Vagina (tissue), 2 donors: ENCODE measurements at places on chromosomes 6 and 20. TPM values are rescaled to one million over a fixed set of nuclear protein-coding genes. Genes with fewer than 3 reads are reported as not detected.

DNA sequence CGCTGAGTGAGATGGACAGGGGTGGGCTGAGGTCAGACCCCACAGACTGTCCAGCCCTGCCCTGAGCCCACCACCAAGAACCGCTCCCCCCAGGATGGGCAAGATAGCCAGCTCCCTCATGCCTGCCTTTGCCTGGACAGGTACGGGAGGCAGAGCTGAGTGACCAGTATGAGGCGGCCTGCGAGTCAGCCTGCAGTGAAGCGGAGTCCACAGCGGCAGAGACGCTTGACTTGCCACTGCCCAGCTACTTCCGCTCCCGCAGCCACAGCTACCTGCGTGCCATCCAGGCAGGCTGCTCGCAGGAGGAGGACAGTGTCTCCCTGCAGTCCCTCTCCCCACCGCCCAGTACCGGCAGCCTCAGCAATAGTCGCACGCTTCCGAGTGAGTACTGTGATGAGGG lies 94.8 kb upstream of the MYL9 start:
- H3K4me3 ChIP-seq, result no peak overlapping the region
- DNase-seq, result no peak
- H3K36me3 ChIP-seq, result no peaks in the 10 kb centered on the region
- no peaks in the 10 kb centered on the region for H3K4me1 ChIP-seq

DNA sequence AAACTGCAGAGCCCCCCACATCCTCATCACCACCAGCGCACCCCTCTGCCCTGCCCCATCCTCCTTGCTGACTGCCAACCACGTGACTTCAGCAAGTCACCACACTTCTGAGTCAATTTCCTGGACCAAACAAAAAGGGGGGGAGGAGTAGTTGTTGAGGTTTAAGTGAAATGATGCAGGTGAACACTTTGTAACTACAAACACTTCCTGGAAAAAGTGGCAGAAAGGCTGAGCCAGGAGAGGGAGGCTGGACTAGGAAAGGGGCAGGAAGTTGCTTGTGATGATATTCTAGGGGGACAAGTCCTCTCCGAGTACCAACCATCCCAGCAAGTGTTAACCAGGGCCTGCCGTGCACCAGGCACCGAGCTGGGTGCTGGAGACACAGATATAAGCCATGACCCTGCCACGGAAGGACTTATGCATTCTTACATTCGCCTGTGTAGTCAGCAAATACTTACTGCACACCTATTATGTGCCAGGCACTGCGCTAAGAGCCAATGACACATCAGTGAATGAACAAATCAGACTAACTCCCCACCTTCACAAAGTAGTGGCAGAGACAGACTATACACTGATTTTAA lies 67.3 kb downstream of the PREX1 start:
- no peak overlapping the region for H3K27ac ChIP-seq
- H3K27me3 ChIP-seq, result no peaks in the 10 kb centered on the region
- no peaks in the 10 kb centered on the region for H3K4me1 ChIP-seq
- no peak overlapping the region for H3K4me3 ChIP-seq

DNA sequence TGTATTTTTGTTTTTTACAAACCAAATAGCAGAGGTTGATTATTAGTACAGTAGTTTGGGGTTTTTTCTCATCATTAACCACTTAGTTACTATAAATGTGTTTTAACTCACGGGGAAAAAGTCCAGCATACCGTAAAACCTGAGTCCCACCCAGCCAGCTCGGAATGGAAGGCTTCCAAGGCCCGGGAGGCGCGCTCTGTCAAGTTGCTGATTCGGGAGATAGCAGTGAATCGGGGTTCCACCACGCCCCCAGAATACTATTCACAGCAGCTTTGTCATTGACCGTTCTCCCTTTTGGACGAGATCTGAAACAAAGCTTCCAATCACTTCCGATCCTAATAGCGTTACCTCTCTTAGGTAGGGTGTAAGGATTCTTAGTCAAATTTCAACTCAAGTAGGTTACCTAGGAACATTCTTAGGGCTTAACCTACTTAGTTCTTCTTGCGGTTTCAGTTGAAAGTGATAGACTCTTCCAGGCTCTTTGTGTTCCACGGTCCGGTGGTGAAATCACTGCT lies 232.8 kb upstream of the QKI start:
- DNase-seq, result no peak
- H3K4me1 ChIP-seq, result peaks cover 6% of the 10 kb centered on the region
- no peaks in the 10 kb centered on the region for H3K27me3 ChIP-seq
- H3K4me3 ChIP-seq, result no peak overlapping the region
- no peaks in the 10 kb centered on the region for H3K36me3 ChIP-seq

DNA sequence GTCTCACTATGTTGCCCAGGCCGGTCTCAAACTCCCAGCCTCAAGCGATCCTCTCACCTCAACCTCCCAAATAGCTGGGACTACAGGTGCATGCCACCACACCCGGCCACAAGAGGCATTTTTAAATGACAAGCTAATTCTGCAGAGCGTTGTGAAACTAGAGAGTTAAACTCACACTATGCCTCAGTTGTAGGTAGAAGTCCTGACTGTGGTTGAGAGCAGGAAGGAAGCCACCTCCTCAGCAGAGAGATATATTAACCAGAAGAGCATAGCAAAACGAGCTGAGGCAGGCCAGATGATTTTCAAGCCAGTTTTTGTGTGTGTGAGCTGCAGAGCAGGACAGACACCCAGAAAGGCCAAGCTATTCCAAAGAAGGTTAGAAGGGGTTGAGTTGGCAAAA lies 150.3 kb downstream of the MBOAT1 start:
- H3K4me1 ChIP-seq, result no peaks in the 10 kb centered on the region
- no peaks in the 10 kb centered on the region for H3K36me3 ChIP-seq
- H3K4me3 ChIP-seq, result no peak overlapping the region
- no peaks in the 10 kb centered on the region for H3K27me3 ChIP-seq
- H3K27ac ChIP-seq, result no peak overlapping the region
- no peak for DNase-seq

- H3K27me3 ChIP-seq, result no peaks in the 10 kb centered on the region
- H3K36me3 ChIP-seq, result no peaks in the 10 kb centered on the region
- H3K4me3 ChIP-seq, result no peak overlapping the region
- H3K27ac ChIP-seq, result no peak overlapping the region
- no peaks in the 10 kb centered on the region for H3K4me1 ChIP-seq
Observed at GRCh38 chr6:170011204-170012036, 260.0 kb downstream of the ERMARD start.

GRCh38 chr6:158920311-158920905 lies 79.6 kb downstream of the RSPH3 start:
- H3K4me1 ChIP-seq, result no peaks in the 10 kb centered on the region
- H3K27me3 ChIP-seq, result no peaks in the 10 kb centered on the region
- no peak for DNase-seq
- H3K4me3 ChIP-seq, result no peak overlapping the region
- H3K36me3 ChIP-seq, result no peaks in the 10 kb centered on the region

- DNase-seq, result no peak
- no peak overlapping the region for H3K4me3 ChIP-seq
- H3K36me3 ChIP-seq, result no peaks in the 10 kb centered on the region
- H3K27ac ChIP-seq, result no peak overlapping the region
- no peaks in the 10 kb centered on the region for H3K27me3 ChIP-seq
Observed at GRCh38 chr20:18223409-18223808, 64.9 kb upstream of the ZNF133 start.

GRCh38 chr20:5309971-5310370 lies 6.8 kb downstream of the PROKR2 start:
- H3K36me3 ChIP-seq, result no peaks in the 10 kb centered on the region
- no peak overlapping the region for H3K4me3 ChIP-seq
- no peak overlapping the region for H3K27ac ChIP-seq
- no peaks in the 10 kb centered on the region for H3K27me3 ChIP-seq
- no peak for DNase-seq
- no peaks in the 10 kb centered on the region for H3K4me1 ChIP-seq

MYLK4 gene
- 0.74 TPM for total RNA-seq

MEI4 gene
- total RNA-seq, result not detected

GSTA3 gene
- not detected for total RNA-seq

FNDC1 gene
- 0.49 TPM for total RNA-seq
